ENCODE measurements at places on chromosomes 4 and X. TPM values are rescaled to one million over a fixed set of nuclear protein-coding genes. Genes with fewer than 3 reads are reported as not detected.
A peak's percentile ranks its signal among the peaks of the same experiment; 100 is the strongest.

Gene PROM1
- total RNA-seq, result 0.14 TPM

Gene CFAP97
- 26.2 TPM for total RNA-seq

- DNase-seq, result no peak
Measured at GRCh38 chrX:43661521-43662240, 5.6 kb downstream of the MAOA start.

- DNase-seq, result peak; percentile 66
Measured at GRCh38 chr4:169238445-169238844, 32.3 kb downstream of the SH3RF1 start.

Gene MAGEE1
- 0.68 TPM for total RNA-seq

Data from dermis blood vessel endothelial cell (primary cell).